Activated CD8-positive, alpha-beta memory T cell treated with anti-CD3 and anti-CD28 coated beads for 48 hours (primary cell): ENCODE measurements at places on chromosomes 7 and 10.

GRCh38 chr7:135501402-135501801 lies 8.5 kb downstream of the CNOT4 start:
- DNase-seq: no peak

GRCh38 chr10:132921818-132922807 lies 20.3 kb downstream of the CFAP46 start:
- DNase-seq: no peak

DNA sequence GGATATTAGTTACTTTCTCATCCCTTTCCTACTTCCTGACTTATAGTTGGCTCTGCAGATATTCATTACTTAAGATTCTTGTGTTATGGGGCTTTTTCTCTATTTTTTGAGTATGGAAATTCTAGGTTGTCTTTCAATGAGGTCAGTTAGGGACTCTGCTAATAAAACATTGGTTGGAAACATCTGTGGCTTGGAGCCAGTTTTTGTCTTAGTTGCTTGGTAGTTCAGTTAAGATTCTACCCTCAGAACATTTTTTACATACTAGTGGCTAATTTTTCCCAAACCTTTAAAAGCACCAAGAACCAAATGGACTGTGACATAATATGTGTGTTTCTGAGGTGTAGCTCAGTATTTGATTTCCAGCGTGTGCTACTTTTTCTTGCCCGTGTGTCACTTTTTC lies 305.6 kb upstream of the FZD1 start:
- DNase-seq: no peak

DNA sequence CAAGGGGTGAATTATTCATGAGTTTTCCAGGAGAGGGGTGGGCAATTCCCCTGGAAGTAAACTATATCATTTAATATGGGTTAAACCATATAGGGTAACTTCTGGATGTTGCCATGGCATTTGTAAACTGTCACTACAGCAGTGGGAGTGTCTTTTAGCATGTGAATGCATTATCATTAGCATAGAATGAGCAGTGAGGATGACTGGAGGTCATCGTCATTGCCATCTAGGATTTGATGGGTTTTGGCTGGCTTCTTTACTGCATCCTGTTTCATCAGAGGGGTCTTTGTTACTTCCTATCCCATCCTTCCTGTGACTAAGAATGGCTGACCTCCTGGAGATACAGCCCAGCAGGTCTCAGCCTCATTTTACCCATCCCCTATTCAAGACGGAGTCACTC lies 139.5 kb upstream of the PRKCQ start:
- DNase-seq: no peak

- DNase-seq: no peak
These were observed 33.7 kb upstream of the C7orf33 start for GRCh38 chr7:148556892-148557291.

DNA sequence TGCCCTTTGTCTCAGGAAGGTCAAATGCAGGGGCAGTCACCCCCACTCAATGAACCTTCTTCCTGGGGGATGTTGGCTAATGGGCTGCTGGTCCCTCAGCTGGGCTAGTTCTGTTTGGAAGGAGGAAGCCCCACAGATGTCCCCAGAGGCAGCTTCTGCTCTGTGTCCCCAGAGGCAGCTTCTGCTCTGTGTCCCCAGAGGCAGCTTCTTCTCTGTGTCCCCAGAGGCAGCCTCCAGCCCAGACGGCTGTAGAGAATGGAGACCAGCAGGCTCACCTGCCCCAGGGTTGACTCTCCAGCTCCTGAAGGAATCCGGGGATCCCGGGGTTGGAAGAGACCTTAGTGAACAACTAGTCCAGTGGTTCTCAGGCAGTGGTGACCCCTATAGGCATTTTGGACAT lies 62.5 kb upstream of the LEP start:
- no peak for DNase-seq

GRCh38 chr7:132740176-132740575 lies 163.9 kb upstream of the PLXNA4 start:
- no peak for DNase-seq

GRCh38 chr10:130300608-130301020 lies 164.4 kb downstream of the GLRX3 start:
- peak; percentile 0 for DNase-seq

DNA sequence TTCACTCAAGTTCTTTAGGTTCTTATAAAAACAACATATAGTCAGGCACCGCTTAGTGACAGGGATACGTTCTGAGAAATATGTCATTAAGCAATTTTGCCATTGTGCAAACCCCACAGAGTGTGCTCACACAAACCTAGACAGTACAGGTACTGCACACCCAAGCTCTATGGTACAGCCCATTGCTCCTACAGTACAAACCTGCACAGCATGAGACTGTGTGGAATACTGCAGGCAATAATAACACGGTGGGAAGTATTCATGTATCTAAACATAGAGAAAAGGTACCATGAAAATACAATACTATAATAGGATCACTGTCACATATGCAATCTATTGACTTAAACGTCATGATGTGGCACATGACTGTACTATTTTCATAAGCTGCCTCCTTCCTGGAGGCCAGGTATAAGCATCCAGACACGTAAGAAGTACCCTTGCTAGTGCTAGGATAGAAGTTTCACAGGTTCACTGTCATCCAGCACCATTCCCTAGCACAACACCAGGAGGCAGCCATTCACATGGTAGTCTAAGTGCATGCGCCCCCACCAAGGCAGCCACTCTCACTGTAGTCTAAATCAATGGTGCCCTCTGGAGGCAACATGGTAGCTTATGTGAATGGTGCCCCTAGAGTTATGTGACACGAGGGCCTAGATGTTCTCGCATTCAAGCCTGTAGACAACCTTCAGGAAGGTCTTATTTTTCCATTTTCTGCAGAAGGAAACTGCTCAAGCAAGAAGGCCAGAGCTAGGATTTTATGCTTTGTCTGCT lies 98.5 kb downstream of the ARHGAP22 start:
- no peak for DNase-seq

DNA sequence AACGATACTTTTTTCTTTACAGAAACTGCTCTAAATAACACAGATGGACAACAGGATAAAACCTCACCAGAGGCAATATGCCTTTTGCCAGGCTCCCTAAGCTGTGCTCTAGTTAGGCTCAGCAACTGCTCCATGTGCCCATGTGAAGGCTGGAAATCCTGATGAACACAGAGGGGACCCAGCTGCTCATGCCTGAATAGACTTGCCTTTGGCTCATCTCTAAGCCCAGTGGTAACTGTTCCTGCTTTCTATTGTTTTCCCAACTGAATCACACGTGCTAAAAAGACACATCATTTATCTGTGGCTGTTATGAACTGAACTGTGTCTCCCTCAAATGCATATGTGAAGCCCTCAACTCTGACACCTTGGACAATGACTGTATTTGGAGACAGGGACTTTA lies 110.4 kb downstream of the RNF216 start:
- no peak for DNase-seq

DNA sequence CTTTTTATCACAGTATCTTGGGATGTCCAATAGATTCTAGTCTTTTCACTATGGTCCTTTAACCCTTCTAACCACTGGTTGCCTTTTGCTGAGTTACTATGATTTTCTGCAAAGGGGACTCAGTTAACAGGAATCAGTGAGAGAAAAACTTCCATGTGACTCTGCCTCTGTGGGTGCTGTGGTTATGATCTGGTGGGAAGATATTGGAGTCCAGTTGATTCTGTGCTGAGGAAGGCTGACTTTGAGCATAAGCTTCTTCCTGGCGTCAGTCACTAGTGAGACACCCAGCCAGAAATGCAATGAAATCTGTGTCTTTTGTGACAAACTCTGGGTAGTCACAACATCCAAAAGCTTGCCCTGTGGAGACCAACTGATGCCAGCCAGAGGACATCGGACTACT lies 648.0 kb downstream of the SUGCT start:
- no peak for DNase-seq

DNA sequence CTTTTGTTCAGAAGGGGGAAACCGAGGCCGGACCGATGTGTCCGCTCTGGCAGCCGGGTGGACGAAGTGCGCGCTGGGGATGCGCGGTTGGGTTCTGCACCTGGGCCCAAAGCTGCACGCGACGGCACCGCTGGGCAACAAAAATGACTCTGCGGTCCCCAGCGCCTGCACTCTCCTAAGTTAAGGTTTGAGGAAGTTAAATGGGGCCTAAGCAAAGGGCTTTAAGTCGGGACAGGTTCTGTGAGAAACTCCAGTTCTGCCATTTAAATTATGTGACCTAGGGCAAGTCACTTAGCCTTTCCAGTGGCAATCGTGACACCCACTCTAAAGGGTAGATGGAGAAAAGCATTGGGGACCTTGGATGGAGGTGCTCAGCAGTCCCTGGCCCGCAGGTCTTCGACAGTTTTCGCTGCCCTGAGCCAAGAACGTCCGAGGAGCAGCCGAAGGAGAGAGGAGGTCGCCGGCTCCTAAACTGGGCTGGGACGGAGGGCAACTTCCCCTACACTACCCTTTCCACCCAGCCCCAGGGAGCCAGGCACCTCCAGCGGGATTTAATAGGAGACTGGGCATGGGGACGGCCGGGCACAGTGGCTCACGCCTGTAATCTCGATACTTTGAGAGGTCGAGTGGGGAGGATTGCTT lies 534 bp upstream of the ACBD5 start:
- DNase-seq: no peak

DNA sequence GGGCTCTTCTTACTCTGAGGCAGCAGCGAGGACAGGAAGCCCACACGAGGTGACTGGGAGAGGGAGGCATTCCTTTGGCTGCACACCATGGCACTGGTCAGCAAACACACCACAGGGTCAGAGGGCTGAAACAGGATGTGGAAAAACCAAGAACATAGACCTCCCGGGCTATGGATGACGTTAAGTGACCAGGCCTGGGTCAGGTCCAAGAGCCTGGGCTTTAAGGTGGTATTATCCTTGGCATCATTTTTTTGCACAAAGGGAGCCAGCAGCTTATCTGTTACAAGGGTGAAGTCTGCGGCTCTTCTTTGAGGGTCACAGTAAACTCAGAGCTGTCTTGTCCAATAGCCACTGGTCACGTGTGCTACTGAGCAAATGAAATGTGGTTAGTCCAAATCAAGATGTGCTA lies 7.0 kb downstream of the WDR91 start:
- no peak for DNase-seq

- DNase-seq: no peak
These were observed 270.4 kb upstream of the KLF14 start for GRCh38 chr7:131004371-131004770.

DNA sequence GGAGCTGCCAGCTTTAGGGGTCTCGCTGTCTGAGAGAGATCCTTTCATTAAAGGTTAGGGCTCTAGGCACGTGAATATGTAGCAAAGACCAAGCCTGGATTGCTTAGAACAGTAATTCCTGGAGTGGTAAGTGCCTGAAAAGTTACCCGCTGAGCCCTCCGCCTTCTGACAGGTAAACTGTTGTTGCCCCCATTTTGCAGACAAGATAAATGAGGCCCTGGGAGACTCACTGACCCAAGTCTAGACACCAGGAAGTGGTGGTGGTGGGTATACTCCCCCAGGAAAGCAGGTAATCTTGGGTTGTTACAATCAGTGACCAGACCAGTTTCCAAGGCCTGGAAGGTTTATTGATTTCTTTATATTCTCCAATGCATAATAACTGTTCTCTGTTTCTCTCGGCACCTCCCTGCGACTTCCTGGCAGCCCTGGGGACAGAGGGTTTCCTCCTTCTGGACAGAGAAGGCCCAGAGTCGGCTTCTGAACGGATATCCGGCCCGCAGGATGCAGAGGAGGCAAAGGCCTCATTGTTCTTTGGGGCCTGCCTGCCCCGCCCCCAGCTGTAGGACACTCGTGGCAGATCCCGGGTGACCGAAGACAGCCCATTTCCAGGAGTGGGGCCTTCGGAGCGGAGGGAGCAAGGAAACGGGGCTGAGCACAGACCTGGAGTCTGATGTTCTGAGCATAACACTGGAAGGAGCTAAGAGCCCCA lies 1.3 kb upstream of the GRK5 start:
- DNase-seq: peak; percentile 28

- no peak for DNase-seq
These were observed 79.0 kb downstream of the ARL4A start for GRCh38 chr7:12766416-12766815.
